ENCODE measurements at places on chromosomes 7 and 10. TPM values are rescaled to one million over a fixed set of nuclear protein-coding genes. Genes with fewer than 3 reads are reported as not detected.

- peak overlapping the region; percentile 25 for H3K27ac ChIP-seq
- no peaks in the 10 kb centered on the region for H3K36me3 ChIP-seq
- no peak for DNase-seq
- H3K4me1 ChIP-seq: peaks cover 34% of the 10 kb centered on the region
Observed at GRCh38 chr7:376306-377079, 86.5 kb downstream of the FOXL3 start.

GRCh38 chr7:131109759-131110296 is 217.8 kb upstream of the MKLN1 start:
- peaks cover 49% of the 10 kb centered on the region for H3K4me1 ChIP-seq
- DNase-seq: peak; percentile 70
- peaks cover 3% of the 10 kb centered on the region for H3K27me3 ChIP-seq
- H3K27ac ChIP-seq: peak overlapping the region; percentile 53
- H3K36me3 ChIP-seq: no peaks in the 10 kb centered on the region

- no peaks in the 10 kb centered on the region for H3K36me3 ChIP-seq
- H3K4me3 ChIP-seq: no peak overlapping the region
- H3K27me3 ChIP-seq: no peaks in the 10 kb centered on the region
- DNase-seq: no peak
- H3K27ac ChIP-seq: no peak overlapping the region
Observed at GRCh38 chr7:143047326-143047725, 4.8 kb upstream of the OR6V1 start.

- no peak for DNase-seq
- no peaks in the 10 kb centered on the region for H3K27me3 ChIP-seq
- no peaks in the 10 kb centered on the region for H3K4me1 ChIP-seq
- H3K4me3 ChIP-seq: no peak overlapping the region
- H3K36me3 ChIP-seq: no peaks in the 10 kb centered on the region
- H3K27ac ChIP-seq: peak overlapping the region; percentile 69
Observed at GRCh38 chr10:128927497-128928161, 539.4 kb upstream of the MGMT start.

DNA sequence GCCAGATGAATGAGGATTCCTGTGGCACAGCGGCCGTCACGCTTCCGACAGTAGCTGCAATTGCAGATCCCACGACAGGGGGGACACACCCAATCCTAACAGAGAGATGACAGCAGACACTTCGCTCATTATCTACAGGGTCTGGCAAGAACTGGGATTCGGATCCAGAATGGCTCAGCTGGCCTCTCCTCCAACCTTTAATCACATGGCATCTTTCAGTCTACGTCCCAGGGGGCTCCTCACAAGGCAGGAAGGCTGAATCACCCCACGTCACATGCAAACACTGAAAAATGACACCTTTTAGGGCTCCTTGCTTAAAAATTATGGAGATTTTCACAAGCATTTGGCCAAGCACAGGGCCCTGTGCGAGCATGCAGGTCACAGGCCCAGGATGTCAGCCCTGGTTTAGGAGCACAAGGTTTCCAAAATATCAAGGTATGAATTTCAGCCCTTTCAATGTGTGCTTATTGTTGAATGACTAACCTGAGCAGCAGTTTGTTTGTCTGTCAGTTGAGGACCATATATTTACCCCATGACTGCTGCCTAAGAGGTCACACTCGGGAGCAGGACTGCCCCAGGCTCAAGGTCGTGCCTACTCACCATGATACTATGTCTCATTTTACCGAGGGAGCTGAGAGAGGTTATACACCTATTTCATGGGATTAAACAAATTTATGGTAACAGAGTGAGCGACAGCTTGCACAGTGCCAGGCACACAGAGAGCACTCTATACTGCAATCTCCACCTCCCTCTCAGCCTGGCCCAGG is 42.5 kb downstream of the CDCA7L start:
- no peak overlapping the region for H3K4me3 ChIP-seq
- H3K4me1 ChIP-seq: peaks cover 7% of the 10 kb centered on the region
- peaks cover 78% of the 10 kb centered on the region for H3K36me3 ChIP-seq
- no peaks in the 10 kb centered on the region for H3K27me3 ChIP-seq

GRCh38 chr7:143974459-143974858 is 19.8 kb downstream of the OR2F1 start:
- H3K36me3 ChIP-seq: no peaks in the 10 kb centered on the region
- H3K27me3 ChIP-seq: no peaks in the 10 kb centered on the region
- no peak overlapping the region for H3K4me3 ChIP-seq

The SPDYE2B gene
- 0.02 TPM for polyA plus RNA-seq

Measured in thymus (tissue), 14 donors.